ENCODE measurements at places on chromosomes 11 and 22.

DNA sequence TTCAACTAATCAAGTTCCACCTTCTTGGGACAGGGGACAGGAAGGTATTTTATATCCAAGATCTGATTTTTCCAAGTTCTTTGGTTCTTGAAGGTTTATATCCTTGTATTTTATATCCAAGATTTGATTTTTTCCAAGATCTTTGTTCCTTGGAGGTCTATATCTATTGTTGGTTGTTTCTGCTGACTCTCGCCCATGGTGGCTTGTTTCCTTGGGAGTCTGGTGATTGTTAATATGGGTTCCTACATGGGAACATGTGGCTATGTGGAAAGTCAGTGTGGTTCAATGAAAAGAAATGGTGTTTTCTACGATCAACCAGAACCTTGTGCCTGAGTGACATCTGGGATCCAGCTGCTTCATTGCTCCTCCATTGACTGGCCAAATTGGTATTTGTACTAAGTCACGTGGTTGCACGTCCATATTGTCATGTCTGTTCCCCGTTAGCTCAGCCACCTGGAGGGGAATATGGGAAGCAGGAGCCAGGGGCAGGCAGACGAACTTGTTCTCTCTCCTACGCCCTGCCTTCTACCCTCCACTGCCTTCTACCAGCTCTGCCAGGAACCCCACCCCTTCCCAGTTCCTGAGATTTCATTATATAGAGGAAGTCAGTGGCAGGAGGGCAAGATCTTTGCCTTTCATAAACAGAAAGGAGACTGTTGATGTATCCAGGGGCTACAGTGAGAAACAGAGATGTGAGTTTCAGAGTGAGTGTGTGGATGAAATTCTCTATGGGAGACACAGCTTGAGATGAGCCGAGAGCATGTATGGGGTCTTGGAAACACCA is 11.1 kb upstream of the CSF2RB start:
- no peak overlapping the region for H3K4me3 ChIP-seq
- H3K27ac ChIP-seq = no peak overlapping the region
- H3K4me1 ChIP-seq = peaks cover 9% of the 10 kb centered on the region
- H3K36me3 ChIP-seq = no peaks in the 10 kb centered on the region
- no peaks in the 10 kb centered on the region for H3K27me3 ChIP-seq

DNA sequence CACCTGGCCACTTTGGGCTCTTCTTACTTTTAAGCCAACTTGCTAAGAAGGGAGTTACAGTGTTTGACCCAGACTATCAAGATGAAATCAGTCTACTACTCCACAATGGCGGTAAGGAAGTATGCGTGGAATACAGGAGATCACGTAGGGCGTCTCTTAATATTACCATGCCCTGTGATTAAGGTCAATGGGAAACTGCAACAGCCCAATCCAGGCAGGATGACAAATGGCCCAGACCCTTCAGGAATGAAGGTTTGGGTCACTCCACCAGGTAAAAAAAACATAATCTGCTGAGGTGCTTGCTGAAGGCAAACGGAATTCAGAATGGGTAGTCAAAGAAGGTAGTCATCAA is 1.0 kb upstream of the YPEL4 start:
- H3K4me3 ChIP-seq = no peak overlapping the region
- peaks cover 3% of the 10 kb centered on the region for H3K36me3 ChIP-seq
- no peak overlapping the region for H3K27ac ChIP-seq
- H3K27me3 ChIP-seq = no peaks in the 10 kb centered on the region
- no peak for DNase-seq
- H3K4me1 ChIP-seq = peaks cover 29% of the 10 kb centered on the region

DNA sequence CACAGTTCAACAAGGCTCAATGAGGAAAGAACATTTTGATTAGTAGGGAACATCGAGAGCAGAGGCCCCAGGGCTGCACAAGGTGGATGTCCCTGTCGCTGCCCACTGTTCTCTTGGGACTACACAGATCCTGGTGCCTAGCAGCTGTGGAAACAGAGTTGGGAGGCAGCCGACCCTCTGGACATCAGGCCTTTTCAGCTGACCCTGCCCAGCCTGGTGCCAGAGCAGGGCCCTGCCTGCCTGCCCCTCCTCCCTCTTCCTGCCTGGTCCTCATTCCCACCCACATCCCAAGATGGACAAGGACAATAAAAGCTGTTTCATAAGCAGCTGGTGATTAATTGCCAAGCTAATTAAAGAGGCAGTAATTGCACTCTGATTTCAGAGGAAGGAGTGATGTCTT is 60.7 kb downstream of the NFAM1 start:
- no peaks in the 10 kb centered on the region for H3K4me1 ChIP-seq
- no peaks in the 10 kb centered on the region for H3K36me3 ChIP-seq
- no peak overlapping the region for H3K4me3 ChIP-seq
- no peak for DNase-seq

DNA sequence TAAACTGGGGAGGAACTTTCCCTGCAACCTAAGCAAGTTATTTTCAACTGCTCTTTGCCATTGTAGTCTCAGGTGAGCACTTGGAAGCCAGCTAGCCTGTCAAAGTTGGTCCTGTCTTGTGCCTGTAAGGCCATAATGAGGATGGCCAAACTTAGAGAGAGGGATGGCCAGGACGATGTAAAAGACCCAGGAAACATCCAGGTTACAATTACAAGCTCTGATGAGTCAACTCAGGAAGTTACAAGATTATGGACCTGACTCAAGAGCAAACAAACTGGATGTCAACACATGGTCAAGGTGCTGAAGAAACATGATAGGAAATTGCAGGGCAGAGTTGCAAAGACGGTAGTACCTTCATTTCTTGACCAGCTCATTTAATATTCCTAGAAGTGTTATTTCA is 1.6 kb downstream of the GTPBP1 start:
- no peaks in the 10 kb centered on the region for H3K27me3 ChIP-seq
- peaks cover 21% of the 10 kb centered on the region for H3K36me3 ChIP-seq
- peak overlapping the region; percentile 82 for H3K4me3 ChIP-seq

DNA sequence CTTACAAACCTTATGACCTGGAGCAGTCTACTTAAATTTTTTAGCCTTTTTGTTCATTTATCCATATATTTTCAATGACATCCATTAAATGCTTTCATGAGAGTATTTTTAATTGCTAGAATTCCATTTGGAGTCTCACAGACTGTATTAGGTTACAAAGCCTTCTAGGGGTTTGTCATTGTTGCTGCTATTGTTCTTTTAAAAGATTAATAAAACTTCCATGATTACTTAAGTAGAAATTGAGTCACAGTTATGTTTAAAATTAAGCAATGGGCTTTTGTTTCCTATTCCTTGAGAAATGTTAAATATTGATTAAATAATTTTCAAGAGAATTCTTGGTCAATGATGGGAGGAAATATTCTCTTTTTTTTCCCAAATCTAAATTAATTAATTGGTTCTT is 1408.4 kb upstream of the RAG2 start:
- H3K36me3 ChIP-seq = no peaks in the 10 kb centered on the region
- H3K4me3 ChIP-seq = no peak overlapping the region
- DNase-seq = no peak
- no peak overlapping the region for H3K27ac ChIP-seq

DNA sequence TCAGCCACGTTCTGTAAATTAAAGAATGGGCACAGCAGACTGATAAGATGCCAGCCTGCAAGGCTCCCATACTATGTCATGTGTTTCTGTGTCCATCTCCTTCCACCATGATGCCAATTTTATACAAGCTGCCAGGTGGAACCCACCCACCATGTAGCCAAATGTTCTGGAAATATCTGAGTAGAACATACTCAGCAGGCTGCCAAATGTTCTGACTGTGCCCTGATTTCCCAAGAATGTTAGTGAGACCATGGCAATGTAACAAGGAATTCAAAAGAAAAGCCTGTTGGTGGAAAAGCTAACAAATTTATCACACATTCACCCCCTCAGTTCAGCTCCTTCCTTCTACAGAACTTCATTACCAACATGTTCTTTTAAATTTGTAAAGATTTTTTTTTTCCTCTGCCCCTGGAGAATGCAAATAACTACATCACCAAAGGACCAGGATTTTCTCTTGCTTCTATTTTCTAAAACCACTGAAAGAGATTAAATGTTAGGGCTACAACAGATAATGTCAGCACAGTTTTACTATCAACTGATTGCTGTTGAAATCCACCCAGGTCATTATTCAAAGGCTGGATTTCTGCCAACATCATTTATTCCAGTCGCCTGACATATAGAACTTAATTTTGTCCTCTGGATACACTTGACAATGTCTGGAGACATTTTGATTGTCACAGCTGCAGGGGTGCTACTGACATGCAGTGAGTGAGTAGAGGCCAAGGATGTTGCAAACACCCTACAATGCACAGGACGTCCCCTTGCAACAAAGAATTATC is 3.1 kb downstream of the DMC1 start:
- H3K27me3 ChIP-seq = no peaks in the 10 kb centered on the region
- no peak overlapping the region for H3K4me3 ChIP-seq
- no peak for DNase-seq
- H3K4me1 ChIP-seq = peaks cover 4% of the 10 kb centered on the region
- H3K36me3 ChIP-seq = no peaks in the 10 kb centered on the region

- no peak overlapping the region for H3K27ac ChIP-seq
- DNase-seq = no peak
- H3K27me3 ChIP-seq = no peaks in the 10 kb centered on the region
- no peaks in the 10 kb centered on the region for H3K36me3 ChIP-seq
These were observed 5.3 kb upstream of the SHISAL1 start for GRCh38 chr22:44317886-44318637.

DNA sequence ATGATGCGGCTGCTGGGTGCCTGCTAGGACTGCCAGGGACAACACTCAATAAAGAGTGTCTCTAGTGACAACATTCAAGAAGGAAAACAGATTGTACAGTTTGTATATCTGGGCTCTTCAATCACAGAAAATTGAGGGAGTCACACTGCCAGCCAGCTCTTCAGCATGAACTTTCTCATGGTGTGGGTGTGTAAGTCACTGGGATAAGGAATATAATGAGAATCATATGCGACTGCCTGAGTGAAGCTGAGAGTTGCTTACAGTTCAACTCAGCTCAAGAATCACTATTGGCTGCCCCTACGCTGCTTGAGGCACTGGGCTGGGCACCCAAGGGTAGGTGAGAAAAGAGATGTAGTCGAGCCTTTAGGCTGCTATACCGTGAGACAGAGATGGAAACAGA is 328.1 kb upstream of the PITPNB start:
- no peaks in the 10 kb centered on the region for H3K36me3 ChIP-seq
- H3K27me3 ChIP-seq = peaks cover 46% of the 10 kb centered on the region
- no peak for DNase-seq
- H3K27ac ChIP-seq = peak overlapping the region; percentile 7
- no peaks in the 10 kb centered on the region for H3K4me1 ChIP-seq
- H3K4me3 ChIP-seq = no peak overlapping the region

GRCh38 chr11:78717041-78717440 is 142.4 kb upstream of the NARS2 start:
- no peaks in the 10 kb centered on the region for H3K36me3 ChIP-seq
- H3K4me3 ChIP-seq = no peak overlapping the region
- H3K27me3 ChIP-seq = no peaks in the 10 kb centered on the region
- no peak for DNase-seq
- H3K4me1 ChIP-seq = no peaks in the 10 kb centered on the region
- no peak overlapping the region for H3K27ac ChIP-seq

DNA sequence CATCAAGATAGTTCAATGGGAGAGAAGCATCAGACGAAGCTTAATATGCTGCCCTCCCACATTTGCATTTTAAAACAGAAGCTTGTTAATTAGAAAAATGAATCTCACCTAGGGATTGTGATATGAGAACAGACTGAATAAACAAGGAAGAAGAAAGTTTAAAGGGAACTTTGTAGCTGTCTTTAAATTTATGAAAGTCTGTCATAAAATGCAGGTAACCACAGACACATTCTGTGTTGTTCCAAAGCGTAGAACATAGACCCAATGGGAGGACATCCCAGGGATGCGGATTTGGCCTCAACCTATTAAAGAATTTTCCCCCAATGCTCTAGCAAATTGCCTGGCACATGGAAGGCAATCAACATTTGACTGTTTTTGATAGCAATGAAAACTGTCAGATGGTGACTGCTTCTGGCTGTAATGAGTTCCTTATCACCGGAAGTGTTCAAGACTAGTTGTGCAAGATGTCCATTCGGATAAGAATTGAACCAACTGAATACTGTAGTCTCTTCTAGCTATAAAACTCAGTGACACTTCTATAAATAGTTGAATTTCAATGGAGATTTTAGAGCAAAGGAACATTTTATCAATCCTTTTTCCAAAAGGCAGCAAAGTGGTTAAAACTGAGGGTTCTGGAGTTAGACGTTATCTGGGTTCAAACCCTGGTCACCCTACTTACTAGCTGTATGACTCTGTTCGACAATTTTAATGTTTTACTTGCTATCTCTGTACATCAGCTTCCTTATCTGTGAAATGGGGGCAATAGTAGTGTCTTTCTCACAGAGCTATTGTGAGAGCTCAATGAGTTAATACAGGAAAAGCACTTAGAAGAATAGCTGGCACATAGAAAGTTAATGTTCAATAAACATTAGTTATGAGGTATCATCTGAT is 64.9 kb downstream of the LIF start:
- no peak overlapping the region for H3K4me3 ChIP-seq
- no peaks in the 10 kb centered on the region for H3K36me3 ChIP-seq
- DNase-seq = no peak
- peaks cover 5% of the 10 kb centered on the region for H3K4me1 ChIP-seq

DNA sequence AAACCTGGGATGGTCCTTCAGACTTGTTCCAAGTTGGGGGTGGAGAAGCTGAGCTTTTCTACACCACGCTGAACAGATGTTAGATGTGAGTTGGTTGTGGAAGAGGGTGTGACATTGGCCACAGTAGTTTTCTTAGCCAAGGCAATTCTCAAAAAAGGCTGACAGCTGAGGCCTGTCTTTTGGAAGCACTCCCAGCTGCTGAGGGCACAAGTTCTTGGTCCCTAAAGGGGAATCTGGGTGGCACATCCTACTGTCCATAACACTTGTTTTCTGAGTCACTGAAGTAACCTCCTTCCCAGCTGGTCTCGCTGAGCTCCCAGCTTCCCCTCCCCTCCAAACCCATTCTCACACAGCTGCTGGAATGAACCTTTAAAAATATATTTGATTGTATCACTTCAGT is 375.7 kb upstream of the KIRREL3 start:
- no peaks in the 10 kb centered on the region for H3K4me1 ChIP-seq
- no peaks in the 10 kb centered on the region for H3K27me3 ChIP-seq
- no peak for DNase-seq
- H3K4me3 ChIP-seq = no peak overlapping the region

- no peaks in the 10 kb centered on the region for H3K4me1 ChIP-seq
- DNase-seq = no peak
- H3K36me3 ChIP-seq = no peaks in the 10 kb centered on the region
These were observed 61.0 kb upstream of the NAV2 start for GRCh38 chr11:19651653-19652052.

DNA sequence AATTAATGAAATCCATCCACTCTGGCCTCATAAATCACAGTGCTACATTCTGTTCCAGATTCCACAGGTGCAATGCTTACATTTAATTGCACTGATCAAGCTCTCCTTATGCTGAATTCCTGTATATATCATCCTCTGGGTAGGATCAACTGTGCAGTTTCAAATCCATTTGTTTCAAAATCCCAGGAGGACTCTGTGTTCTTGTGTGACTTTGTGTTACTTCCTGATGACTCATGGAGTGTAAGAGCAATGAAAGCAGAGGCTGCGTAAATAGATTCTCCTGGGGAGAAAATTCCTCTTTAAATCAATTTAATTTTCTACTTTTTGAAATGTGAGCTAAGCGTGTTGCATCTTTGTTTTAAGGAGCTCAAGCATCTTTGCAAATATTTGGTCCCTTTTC is 752.7 kb downstream of the METTL15 start:
- no peaks in the 10 kb centered on the region for H3K27me3 ChIP-seq
- H3K27ac ChIP-seq = no peak overlapping the region
- no peaks in the 10 kb centered on the region for H3K4me1 ChIP-seq
- no peak overlapping the region for H3K4me3 ChIP-seq
- no peaks in the 10 kb centered on the region for H3K36me3 ChIP-seq

All from endodermal cell (in vitro differentiated cells).